ENCODE measurements at places on chromosomes 1 and 21.
A peak's percentile ranks its signal among the peaks of the same experiment; 100 is the strongest.

- no peak for DNase-seq
Observed at GRCh38 chr21:14691914-14692313, 145.8 kb upstream of the SAMSN1 start.

DNA sequence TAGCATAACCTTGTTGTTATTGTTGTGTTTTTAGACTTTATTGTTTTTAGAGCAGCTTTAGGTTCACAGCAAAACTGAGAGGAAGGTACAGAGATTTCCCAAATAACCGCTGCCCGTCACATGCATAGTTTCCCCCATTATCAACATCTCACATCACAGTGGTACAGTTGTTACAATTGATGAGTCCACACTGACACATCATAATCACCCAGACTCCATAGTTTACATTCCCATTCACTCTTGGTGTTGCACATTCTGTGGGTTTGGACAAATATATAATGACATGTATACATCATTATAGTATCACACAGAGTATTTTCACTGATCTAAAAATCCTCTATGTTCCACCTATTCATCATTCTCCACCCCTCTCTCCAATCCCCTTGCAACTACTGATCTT, 25.9 kb upstream of the TOR3A start:
- DNase-seq: no peak

GRCh38 chr1:21783679-21784603, 992 bp upstream of the USP48 start:
- no peak for DNase-seq

- DNase-seq: no peak
Observed at GRCh38 chr1:151915061-151915686, 5.9 kb upstream of the THEM4 start.

DNA sequence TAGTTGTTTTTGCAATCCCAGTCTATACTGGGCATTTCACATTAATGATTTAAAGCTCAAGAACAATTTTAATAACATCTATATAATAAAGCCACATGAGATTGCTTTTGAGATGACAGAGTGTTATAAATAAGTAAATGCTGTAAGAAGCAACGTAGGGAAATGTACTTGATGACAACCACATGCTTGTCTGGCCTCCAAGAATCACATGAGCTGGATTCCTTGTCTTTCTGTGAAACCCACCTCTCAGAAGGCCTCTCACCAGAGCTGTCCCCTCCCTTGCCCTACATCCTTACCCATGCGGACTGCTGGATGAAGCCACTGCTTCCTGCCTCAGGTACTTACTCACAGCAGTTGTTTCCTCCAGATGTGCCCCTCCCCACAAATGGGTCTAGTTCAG, 145.1 kb upstream of the CTTNBP2NL start:
- no peak for DNase-seq

GRCh38 chr1:185551008-185551407, 183.2 kb upstream of the HMCN1 start:
- DNase-seq: no peak

DNA sequence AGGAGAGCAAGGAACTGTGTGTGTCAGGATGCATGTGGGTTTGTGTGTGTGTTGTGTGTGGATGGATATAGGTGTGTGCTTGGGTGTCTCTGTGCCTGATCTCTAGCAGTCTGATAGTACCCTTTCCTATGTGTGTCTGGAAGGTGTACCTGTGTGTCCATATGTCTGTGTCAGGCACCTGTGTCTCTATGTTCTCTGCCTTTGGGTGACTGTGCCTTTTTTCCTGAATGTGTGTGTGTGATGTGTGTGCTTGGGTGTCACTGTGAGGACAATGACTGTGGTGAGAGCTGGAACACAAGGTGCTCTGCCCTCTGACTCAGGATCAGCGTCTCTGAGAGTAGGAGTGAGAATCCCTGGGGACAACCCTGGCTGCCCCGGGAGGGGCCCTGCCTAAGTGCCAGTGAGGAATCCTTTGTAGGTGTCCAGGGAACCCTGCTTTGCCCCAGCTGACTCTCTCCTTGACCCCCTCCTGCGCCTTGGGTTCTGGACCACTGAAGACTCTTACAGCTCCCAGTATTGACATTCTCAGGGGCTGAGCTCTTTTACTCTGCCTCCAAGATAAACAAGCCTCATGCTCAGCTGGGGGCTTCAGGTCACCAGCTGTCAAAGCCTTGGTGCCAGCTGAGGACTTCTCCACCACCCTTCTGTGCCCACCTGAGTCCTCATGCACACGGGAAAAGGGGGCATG, 735 bp upstream of the EFNA3 start:
- DNase-seq: no peak

DNA sequence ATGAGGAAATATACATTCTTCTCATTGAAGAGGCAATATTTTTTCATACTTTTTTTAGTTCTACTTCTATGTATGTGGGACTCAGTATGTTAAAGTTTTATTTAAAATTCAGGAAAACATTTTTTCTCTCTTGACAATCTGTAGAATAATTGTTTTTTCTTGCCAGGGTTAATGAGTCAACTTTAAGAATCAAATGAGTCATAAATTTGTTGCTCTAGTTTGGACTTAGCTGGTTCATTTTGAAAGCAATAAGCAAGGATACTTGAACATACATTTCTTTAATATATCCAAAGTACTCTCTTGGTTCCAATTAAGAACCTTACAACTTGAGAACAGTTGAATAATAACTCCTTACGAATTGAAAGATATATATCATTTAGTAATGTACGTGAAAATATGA, 1145.3 kb upstream of the B3GALT2 start:
- no peak for DNase-seq

GRCh38 chr21:43922949-43923348, 57.9 kb downstream of the AGPAT3 start:
- no peak for DNase-seq

- peak; percentile 42 for DNase-seq
Observed at GRCh38 chr1:226737819-226738420, 1.2 kb downstream of the ITPKB start.

- DNase-seq: no peak
Observed at GRCh38 chr1:231750296-231750695, 123.7 kb downstream of the DISC1 start.

GRCh38 chr1:66380452-66381212, 153.3 kb upstream of the SGIP1 start:
- no peak for DNase-seq

DNA sequence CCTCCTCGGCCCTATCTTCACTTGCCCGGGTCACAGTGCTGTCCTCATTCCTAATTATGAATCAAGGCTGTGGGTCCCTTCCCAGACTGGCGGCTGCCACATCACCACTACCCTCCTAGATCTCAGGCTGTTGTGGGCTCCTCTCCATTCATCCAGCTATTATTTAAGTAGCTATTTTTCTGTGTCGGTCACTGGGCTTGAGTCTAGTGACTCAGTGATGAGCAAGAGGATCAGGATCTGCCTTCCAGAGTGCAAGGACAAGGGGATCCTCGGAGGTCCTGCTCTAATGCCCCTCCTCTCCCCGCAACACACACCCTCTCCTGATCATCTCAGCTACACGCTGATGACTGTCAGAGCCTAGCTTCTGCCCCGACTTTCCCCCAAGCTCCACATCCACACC, 34.1 kb downstream of the CDCP2 start:
- no peak for DNase-seq

DNA sequence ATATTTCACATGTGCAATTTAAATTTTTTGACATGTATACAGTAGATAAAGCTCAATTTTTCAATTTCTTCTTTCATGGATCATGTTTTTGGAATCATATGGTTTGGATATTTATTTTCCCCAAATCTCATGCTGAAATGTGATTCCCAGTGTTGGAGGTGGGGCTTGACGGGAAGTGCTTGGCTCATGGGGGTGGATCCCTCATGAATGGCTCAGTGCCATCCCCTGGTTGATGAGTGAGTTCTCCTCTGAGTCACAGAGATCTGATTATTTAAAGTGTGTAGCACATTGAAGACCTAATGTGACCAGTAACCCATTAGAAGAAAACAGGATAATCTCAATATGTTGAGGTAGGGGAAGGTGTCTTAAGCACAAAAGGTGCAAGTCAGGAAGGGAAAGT, 9.1 kb upstream of the IFI16 start:
- DNase-seq: no peak

DNA sequence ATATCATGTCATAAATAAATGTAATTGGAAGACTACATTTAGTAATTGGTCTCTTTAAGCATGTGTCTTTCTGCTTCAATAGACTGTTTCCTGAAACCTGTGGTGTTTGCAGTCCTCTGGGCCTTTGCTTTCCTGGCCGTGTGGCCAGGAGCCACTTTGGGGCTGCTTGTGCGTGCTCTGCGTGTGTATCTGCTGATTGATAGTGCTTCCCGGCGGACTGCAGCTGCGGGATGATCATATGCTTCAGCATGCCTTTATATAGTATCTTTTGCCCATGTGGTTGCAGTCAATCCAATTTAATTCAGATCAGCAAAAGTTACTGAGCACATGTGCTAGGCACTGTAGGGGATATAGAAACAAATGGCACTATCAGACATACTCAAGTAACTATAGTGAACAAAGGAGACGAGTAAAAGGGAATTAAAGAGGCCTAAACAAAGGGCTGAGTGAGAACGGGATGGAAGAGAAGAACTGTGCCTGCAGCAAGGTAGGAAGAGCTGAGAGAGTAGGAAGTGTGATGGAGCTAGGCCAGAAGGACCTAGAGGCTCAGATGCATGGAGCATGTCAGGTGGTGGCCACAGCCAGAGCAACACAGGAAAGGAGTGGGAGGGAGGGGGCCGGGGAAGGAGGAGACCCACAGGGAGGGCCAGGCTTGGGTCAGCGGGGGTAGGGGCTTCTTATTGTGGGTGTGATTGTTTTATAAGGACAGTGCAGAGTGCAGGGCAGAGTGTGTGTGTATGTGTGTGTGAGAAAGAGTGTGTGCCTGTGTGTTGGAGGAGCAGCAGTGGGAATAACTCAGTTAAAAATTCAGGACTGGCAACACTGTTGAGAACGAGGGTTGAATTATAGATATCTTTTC, 27.2 kb upstream of the TTF2 start:
- no peak for DNase-seq

GRCh38 chr1:8343464-8344001, 25.6 kb downstream of the SLC45A1 start:
- no peak for DNase-seq

DNA sequence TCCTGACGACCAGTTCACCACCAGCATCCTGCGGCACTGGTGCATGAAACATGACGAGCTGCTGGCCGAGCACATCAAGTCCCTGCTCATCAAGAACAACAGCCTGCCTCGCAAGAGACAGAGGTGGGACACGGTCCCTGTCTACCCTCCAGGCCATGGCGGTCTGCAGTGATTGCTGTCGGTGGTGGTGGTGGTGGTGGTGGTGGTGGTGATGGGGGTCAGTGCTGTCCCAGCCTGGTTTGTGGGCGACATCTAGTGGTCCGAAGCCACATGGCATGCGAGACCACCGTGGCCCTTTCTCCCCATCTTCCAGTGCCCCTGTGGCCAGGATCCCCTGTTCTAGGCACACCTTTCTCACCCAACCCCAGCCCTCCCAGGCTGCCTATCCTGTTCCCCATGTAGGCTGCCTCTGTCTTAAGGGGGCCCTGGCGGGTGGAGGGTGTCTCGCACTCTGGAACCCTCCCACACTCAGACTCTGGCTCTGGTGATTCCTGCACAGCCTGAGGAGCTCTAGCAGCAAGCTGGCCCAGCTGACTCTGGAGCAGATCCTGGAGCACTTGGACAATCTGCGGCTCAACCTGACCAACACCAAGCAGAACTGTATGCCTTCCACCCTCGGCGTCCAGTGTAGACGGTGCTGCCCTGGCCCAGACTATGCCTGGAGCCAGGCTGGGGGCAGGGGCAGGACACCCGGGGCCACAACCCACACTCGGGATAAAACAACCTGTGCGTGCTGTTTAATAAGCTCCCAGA, 3.2 kb upstream of the SLC27A3 start:
- no peak for DNase-seq

- DNase-seq: no peak
Observed at GRCh38 chr21:34771512-34772028, 102.8 kb downstream of the CLIC6 start.

GRCh38 chr1:205704903-205705302, 24.6 kb upstream of the SLC45A3 start:
- DNase-seq: no peak

DNA sequence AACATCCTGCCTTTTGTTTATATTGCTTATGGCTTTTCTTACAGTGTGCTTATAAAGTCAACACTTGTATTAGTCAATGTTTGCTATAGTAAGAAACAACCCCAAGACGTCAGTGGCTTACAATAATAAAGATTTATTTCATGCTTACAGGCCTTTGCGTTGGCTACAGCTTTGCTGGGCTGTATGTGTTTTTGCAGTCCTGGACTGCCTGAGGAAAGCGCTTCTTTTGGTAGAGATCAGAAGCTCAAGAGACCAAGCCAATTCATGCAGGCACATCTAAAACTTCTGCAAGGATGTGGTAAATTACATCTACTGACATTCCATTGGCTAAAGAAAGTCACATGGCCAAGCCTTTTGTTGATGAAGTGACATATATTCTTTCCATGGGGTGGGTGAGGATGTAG, 17.5 kb upstream of the PRKAA2 start:
- no peak for DNase-seq

DNA sequence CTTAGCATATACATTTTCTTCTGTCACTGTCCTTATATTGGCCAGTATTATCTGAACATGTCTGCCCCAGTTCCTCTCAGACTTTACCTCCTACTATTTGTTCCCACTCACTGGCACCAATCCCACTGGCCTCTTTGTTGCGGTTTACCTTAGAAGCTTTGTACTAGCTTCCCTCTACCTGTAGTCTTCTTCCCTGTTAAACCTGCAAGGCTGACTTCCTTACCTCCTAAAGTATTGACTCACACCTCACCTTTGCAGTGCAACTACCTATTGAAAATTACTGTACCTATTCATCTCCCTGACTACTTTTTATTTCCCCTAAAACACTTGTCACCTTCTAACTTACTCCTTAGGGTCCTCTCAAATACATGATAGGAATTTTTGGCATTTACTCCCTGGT, 111.1 kb downstream of the CLEC20A start:
- no peak for DNase-seq

GRCh38 chr1:219553934-219554502, 58.9 kb downstream of the ZC3H11B start:
- no peak for DNase-seq

- no peak for DNase-seq
Observed at GRCh38 chr21:45033791-45034555, 40.4 kb upstream of the ADARB1 start.
